Immature natural killer cell (primary cell): ENCODE measurements at places on chromosomes 4 and X.
A peak's percentile ranks its signal among the peaks of the same experiment; 100 is the strongest.

GRCh38 chrX:22445880-22446279 is 173.2 kb downstream of the CBLL2 start:
- DNase-seq: no peak

DNA sequence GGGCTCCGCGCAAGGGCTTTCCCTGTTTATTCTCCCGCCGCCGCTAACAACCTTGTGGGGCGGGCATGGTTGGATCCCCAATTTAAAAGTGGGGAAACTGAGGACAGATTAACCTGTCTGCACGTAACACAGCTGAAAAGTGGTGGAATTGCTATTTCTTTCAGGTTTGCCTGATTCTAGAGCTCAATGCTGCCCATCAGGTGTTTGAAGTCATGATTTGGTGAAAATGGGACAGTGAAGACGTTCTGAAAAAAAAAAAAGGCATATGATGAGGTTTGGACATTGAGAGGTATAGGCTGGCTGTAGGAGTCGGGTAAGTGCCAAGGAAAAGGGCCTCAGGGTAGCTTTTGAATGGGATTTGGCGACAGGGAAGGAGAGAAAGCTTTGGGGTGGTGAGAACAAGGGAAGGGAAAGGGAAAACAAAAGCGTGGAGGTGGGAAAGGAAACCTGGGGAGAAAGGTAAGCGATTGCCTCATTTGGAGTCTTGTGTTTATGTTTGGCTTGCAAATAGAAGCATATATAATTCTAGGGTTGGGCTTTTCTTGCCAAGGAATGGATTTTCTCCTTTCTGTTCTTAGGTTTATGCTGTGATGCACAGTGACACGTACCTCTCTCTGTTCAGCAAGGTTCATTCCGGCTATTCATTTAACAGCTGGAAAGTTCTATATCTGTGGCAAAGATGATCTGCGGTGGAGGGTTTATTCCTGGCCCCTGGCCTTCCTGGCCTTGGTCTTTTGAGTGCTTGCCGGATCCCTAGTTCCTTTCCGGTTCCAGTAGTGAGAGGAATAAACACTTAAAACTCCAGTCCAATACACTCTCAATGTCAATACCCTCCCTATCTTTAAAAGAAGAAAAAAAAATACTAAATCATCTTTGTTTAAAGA is 2.4 kb upstream of the STIM2 start:
- no peak for DNase-seq

- no peak for DNase-seq
Measured at GRCh38 chr4:180557348-180557747, 1685.9 kb upstream of the TENM3 start.

- DNase-seq: no peak
Measured at GRCh38 chrX:137032841-137033773, 688 bp downstream of the GPR101 start.

DNA sequence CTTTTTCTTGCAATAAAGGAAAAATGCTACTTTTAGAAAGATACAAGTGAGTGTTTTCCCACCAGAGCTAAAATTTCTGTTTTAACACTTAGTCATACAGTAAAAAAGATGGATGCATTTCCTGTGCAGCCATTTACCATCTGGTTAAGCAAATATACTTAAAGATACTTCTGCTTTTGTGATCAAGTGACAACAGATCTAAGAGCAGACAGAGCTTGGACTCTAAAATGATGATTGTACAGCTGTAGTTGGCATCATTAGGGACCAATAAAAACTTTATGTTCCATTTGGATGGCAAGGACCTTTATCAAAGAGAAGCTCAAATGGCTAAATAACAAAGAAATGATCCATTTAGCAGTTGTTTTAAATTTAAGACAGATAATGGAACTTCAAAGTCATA is 270.8 kb downstream of the FSTL5 start:
- no peak for DNase-seq

DNA sequence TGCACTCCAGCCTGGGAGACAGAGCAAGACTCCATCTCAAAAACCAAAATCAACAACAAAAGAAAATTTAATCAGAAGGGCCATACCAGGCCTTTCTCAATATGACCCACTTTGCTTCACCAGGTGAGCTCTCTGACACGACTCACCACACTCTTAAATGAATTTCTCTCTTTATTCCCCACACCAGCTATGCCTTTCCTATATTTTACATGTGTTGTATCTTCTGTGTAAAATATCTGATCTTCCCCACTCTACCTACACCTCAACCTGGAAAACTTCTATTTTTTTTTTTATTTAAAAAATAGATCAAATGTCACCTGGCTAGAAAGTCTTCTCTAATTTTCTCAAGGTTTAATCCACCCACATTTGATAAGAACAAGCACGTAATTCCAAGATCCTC is 77.6 kb upstream of the SLC39A8 start:
- no peak for DNase-seq

- DNase-seq: no peak
Measured at GRCh38 chrX:426881-427280, 40.2 kb upstream of the PPP2R3B start.

- DNase-seq: no peak
Measured at GRCh38 chr4:25051534-25051933, 20.8 kb upstream of the LGI2 start.

- DNase-seq: no peak
Measured at GRCh38 chr4:94530073-94530472, 78.3 kb downstream of the PDLIM5 start.

DNA sequence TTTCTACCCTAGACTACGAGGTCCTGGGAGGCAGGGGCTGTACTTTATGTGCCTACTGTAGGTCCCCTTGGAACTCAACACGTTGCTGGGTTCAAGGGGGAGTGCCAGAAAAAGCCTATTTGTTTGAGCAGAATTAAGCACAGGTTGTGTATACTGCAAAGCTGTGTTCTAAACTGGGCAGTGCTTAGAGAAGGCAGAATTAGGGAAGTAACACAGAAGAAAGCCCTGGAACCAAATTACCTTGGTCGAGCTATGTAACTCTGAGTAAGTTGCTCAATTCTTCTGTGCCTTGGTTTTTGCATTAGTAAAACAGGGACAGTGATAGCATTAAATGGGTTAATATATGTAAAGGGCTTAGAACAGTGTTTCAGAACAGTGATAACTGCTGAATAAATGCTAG is 245.0 kb upstream of the SFRP2 start:
- no peak for DNase-seq

DNA sequence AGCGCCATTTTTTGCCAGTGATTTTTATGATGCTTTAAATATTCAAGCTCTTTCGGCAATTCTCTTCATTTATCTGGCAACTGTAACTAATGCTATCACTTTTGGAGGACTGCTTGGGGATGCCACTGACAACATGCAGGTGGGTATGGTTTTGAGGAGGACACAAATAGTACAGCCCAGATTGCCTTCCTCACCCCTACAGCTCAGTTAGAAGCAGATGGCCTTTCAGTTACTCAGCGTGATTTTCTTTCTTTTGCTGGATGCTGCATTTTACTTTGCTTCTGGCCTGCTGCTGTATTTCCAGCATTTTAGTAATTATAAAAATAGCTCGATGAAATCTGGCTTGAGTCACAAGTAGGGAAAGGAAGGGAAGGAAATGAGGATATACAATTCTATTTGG is 114.7 kb downstream of the SLC4A4 start:
- no peak for DNase-seq

DNA sequence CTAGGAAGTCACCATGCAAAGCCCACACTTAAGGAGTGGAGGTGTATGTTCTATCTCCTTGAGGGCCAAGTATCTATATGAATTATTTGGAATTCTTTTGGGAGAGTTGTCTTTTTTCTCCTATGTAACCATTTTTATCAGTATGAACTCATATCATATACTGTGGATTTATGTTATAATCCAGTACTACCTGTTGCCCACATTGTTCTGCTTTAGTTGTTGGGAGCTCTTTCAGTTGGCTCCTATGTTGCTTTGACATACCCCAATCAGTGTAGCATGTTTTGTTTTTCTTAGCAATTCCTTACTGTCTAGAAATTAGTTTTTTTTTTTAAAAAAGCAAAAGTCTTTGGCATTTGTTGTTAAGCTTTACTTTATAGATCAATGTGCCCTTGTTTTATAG is 13.0 kb downstream of the UCHL1 start:
- DNase-seq: no peak

DNA sequence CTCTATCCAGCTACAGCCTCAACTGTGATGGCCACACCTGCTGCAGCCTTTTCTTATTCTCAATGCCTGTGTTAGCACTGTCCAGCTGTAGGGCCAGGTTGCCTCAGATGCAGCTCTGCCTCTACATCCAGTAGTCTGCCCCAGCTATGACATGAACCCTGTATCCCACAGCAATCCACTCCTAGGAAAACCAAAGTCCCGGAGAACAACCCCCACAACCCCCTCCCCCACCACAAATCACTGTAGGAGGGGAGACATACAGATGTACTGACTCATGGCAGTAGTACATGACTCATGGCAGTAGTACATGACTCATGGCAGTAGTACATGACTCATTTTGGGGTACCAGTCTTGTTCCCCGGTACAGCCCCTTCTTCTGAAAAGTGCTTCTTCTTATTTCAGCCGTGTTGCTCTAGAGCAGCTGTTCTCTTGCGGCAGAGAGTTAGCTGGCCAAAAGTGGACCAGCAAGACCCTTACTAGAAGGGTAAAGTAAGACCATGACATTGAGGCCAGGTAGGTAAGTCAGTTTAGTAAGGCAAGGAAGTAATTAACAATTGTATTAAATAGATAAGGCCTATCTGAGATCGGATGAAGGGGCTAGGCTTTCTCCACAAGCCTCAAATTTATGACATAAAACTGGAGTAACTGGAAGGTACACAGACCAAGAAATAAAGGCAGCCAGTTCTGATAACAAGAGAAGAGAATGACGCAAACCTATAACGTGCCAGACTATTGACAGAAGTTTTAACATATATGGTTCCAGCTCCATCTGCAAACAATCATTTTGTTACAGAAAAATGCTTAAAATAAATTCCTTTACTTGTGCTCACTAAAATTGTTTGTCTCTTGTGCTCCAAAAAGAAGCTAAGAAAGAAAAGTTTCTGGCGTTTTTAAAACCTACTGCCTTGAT is 221.4 kb downstream of the TACR3 start:
- DNase-seq: no peak

- no peak for DNase-seq
Measured at GRCh38 chrX:110026099-110026844, 23.4 kb downstream of the TMEM164 start.

DNA sequence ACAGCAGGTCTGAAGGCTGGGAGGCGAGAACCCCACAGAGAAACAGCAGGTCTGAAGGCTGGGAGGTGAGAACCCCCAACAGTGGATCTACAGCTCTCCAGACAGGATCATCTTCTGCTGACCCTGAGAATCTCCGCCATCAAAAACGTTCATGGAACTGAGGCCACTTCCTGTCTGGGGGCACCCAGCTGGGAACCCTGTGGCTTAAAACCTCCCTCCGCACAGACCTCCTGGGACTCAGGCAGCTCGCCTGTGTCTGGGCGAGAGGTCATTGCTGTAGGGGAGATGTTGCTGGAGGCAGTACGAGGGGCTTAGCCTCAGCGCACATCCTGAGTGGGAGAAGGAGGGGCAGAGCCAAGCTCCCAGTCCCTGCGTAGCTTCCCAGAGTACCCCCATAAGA is 15.1 kb upstream of the CLDN24 start:
- peak; percentile 33 for DNase-seq

GRCh38 chrX:138711399-138712347 is at the start of gene FGF13:
Gene FGF13, minus strand, starts transcription at chrX:138711717. Its CDS starts 714 bp downstream, at chrX:138711003.
- no peak for DNase-seq

GRCh38 chrX:2889045-2889605 is 40.0 kb downstream of the ARSD start:
- DNase-seq: no peak

GRCh38 chr4:76569225-76569624 is 134.2 kb downstream of the SHROOM3 start:
- no peak for DNase-seq

GRCh38 chrX:80765220-80765625 is 44.5 kb downstream of the BRWD3 start:
- DNase-seq: no peak

GRCh38 chrX:69505772-69506616 is 1.9 kb downstream of the NALF2 start:
- no peak for DNase-seq

GRCh38 chrX:130110379-130111219 is at the start of gene ELF4:
Gene ELF4, minus strand, starts transcription at chrX:130110497. Its CDS starts 29,167 bp downstream, at chrX:130081330.
- DNase-seq: peak; percentile 56

- no peak for DNase-seq
Measured at GRCh38 chrX:20547611-20548051, 280.9 kb upstream of the RPS6KA3 start.

GRCh38 chrX:102835504-102836146 is 101.4 kb upstream of the RAB40AL start:
- no peak for DNase-seq

DNA sequence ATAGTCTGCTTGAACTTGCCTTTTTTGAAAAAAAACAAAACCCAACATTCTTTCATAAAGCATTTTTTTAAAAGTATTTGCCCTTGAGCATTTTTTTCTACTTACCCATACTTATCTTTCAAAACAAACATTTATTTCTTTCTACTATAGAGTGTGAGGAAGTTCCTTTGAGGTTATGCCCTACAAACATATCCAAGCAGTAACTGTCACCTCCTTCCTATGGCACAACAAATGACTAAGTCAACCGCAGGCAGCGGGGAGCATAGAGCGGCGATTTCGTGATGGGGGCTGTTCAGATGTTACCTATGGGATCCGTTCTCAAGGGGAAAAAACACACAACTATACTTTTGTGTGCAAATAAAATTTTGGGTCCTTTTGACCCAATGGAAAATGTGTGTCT is 19.4 kb downstream of the SPRY1 start:
- peak; percentile 25 for DNase-seq

GRCh38 chr4:56086561-56086960 is 137.8 kb downstream of the CEP135 start:
- no peak for DNase-seq

DNA sequence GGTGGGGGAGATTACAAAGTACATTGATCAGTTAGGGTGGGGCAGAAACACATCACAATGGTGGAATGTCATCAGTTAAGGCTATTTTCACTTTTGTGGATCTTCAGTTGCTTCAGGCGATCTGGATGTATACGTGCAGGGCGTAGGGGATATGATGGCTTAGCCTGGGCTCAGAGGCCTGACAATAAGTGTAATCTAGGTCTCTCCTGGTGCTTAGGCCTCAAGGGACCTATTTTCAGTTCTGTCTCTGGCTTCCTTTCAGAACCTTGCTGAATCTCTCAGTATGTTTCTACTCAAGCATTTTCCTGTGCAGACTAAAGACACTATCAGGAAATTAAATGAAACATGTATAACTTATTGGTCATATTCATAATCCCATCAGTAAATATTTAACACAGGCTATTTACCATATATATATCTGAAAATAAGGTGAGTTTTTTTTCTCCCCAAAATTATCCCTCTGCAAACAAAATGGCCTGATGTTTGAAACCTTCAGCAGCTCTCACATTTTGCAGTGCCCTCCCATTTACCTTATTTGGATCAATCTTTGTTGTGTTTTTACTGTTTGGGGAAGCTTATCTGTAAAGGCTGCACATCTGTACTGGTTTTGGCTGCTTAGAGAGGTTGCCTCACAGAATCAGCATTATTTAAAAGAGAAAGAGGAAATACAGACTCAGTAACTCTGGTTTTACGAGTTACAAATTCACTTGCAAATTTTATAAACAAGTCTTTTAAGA is 2.3 kb upstream of the ZCCHC4 start:
- no peak for DNase-seq
